ENCODE measurements at places on chromosomes 7 and 10.

GRCh38 chr10:86795353-86795752 is 38.9 kb downstream of the BMPR1A start:
- no peak for DNase-seq

GRCh38 chr10:88958721-88959120 is 6.1 kb upstream of the ACTA2 start:
- DNase-seq, result no peak

DNA sequence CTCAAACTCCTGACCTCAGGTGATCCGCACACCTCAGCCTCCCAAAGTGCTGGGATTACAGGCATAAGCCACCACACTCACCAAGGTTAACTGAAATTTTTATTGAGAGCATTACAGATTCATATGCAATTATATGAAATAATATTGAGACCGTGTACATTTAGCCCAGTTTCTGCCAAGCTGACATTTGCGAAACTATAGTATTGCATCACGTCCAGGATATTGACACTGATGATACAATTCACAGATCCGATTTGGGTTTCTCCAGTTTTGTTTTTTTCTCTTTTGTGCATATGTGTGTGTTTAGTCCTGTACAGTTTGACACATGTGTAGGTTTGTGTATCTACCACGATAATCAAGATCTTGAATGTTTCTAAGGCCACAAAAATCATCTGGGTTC is 627.9 kb upstream of the FOXK1 start:
- no peak for DNase-seq

GRCh38 chr7:5824297-5824610 is 42.8 kb upstream of the RNF216 start:
- no peak for DNase-seq

- DNase-seq, result peak; percentile 54
These were observed 44.1 kb upstream of the CNPY1 start for GRCh38 chr7:155590215-155591018.

DNA sequence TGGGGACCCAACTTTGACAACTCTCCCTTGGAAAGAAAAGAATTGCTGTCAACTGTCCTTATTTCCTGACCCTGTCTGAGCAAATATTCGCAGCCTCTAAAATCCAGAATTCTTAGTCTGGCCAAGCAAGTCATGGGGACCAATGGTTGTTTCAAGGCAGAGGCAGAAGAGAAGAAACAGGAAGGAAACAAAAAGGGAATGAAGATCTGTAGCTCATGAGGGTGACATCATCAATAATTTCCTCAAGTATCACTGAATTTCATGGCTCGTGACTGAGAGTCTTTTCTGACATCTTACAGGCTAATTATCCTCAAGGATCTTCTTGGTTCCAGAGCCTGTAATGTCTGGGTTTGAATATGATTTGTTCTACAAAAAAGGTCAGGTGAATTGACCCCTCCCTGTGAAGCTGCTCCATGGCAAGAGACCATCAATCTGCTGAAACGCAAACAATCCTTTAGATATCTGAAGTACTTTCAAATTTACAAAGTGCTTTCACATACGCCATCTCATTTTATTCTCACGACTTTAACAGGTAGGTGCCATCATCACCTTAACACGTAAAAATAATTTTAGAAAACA is 5.8 kb downstream of the CDK6 start:
- DNase-seq, result peak; percentile 80

GRCh38 chr7:101861218-101861775 is 43.9 kb downstream of the CUX1 start:
- no peak for DNase-seq

- peak; percentile 30 for DNase-seq
These were observed 10.5 kb downstream of the ST8SIA6 start for GRCh38 chr10:17443707-17444387.

DNA sequence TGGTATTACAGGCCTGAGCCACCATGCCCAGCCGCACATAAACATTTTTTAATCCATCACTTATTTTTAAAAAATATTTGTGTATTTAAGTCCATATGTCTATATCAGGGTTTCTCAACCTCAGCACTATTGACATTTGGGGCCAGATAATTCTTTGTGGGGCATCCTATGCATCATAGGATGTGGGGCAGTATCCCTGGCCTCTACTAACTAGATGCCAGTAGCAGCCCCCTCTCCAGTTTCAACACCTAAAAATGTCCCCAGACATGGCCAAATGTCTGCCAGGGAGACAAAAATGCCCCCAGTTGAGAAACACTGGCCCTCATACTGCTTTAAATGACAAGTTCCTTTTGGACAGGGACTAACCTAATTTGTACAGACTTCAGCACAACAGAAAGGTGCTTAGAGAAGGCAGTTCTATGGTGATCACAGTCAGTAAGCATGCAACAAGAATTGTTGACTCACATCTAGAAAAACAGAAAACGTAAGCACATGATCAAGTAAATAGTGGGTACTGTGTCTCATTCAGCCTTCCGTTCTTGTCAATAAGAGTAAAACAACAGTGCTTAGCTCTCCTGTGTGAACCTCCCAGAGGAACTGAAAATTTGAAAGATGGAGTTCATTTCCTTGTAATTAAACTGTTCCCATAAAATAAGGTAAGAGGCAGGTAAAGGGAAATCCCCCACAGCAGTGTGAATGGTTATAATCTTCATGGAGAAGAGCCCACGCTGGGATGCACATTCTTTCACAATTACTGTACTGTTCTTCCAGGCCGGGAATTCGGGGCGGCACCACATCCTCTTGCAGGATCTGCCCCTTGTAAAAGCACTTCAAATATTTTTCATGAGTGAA is 17.3 kb upstream of the ADRB1 start:
- DNase-seq, result peak; percentile 47

- DNase-seq, result no peak
These were observed 19.1 kb downstream of the DNAJB12 start for GRCh38 chr10:72335394-72336258.

GRCh38 chr7:80999100-80999499 is 80.2 kb upstream of the SEMA3C start:
- no peak for DNase-seq

GRCh38 chr7:1290679-1291356 is 58.1 kb downstream of the UNCX start:
- DNase-seq, result no peak

DNA sequence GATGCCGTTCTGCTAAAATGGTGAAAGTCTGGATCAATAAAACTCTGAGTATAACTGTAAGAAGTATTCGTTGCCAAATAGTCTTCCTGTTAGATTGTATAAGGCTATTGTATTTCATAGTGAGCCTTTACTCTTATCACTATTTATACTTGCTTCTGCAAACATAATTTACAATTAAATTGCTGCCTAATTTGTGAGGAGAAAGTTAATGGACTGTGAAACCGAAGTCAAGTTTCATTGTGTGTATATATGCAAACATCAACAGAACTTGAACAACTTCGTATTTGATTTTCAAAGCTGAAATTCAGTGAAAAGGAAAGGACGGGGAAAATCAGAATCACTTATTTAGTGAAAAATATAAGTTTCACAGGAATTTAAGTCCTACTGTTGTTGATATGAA is 135.9 kb upstream of the CCDC6 start:
- no peak for DNase-seq

DNA sequence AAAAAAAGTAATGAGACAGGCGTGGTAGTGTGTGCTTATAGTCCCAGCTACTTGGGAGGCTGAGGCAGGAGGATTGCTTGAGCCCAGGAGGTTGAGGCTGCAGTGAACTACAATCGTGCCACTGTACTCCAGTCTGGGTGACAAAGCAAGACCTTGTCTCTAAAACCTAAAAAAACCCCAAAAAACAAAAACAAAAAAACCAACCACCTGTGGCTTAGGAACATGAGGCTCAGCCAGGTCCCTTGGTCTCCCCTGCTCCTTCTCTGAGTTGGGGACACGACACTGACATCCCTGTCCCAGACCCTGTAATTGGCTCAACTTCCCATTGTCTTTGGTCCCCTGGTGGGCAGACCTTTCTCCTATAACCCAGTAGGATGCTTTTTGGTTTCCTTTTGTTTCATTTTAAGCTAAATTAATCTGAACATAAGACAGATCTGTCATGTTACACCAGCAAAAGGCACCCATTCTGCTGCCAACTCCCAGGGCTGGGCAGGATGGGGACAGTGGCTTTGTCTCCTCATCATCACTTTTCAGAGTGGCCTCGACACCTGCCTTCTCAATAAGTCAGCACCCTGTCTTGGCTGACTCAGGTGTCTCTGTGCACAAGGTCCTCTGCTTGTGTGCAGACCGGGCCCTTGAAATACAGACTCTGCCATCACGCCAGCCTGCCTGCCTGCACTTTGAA is 74.4 kb downstream of the MYL10 start:
- no peak for DNase-seq

GRCh38 chr10:129280908-129281586 is 186.0 kb upstream of the MGMT start:
- no peak for DNase-seq

- no peak for DNase-seq
These were observed 18.9 kb downstream of the IFT22 start for GRCh38 chr7:101302641-101303101.

- no peak for DNase-seq
These were observed 44.0 kb upstream of the SORBS1 start for GRCh38 chr10:95605163-95605562.

- DNase-seq, result no peak
These were observed 37.0 kb upstream of the PDCD4 start for GRCh38 chr10:110834629-110835301.

DNA sequence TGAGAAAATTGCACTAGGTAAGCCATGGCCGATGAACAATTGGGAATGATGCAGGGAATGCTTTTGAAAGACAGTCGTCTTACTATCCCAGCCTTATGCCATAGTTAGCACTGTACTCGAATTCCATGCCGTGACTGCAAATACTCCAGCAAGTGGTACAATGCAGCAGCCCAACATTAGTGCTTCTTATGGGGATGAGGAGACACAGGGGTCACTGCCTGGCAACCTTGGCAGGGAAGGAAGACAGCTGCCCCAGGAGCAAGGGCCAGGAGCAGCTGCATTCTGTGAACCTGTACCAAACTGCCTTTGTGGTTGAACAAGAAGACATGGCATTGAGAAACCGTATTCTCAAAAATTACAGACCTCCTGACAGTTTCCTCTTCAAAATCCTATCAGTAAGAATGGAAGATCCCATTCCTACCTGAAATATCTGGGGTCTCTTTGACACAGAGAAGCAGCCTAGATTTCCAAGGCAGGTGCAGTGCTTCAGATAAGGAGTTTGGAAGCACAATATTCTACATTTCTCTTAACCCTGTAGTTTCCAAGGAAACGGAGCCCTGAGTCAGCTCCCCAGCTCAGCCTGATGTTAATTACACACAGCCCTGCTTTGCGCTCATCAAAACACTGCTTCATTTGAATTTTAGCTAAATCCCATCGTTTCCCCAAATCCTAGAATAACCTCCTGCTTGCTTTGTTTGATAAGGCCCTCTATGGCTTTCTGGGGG is 49.0 kb upstream of the FRMD4A start:
- DNase-seq, result no peak

- DNase-seq, result no peak
These were observed 76.8 kb downstream of the PTN start for GRCh38 chr7:137266764-137267163.

DNA sequence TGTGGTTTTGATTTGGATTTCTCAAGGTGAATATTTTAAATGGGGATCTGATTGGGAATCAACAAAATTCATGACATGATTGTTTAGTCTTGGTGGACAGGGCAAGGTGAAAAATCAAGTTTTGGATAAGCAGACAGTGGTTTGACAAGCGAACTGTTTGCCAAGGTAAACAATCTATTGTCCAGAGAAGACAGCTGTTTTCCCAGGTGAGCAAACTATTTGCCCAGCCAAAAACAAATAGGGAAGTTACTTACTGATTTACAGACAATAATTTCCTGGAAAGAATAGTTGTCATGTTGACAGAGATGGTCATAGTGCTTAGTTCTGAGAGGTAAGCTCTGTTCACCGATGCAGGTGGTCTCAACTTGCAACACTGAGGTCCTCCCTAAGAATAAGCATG is 94.0 kb upstream of the STEAP1B start:
- no peak for DNase-seq
